ENCODE measurements at places on chromosomes 5 and 9.

DNA sequence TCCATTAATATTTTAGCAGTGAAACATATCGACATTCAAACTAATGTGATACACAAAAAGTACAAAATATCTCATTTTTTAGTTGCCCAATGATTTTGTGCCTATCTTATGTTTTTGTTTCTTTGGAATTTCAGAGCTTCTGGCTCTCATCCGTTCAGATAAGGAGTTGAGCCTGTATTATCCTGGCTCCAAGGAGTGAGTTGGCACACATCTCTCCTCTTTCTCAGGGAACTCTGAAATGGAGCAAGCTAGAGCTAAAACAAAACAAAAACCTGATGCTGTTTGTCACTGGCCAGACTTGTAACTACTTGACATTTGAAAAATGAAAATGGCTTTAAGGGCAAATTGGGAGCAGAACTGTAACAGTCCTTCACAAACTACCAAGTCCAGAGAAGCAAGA lies 131.3 kb upstream of the SLC28A3 start:
- no peak for DNase-seq

- DNase-seq: no peak
Observed at GRCh38 chr5:17412760-17413671, 85.0 kb upstream of the TAF11L2 start.

DNA sequence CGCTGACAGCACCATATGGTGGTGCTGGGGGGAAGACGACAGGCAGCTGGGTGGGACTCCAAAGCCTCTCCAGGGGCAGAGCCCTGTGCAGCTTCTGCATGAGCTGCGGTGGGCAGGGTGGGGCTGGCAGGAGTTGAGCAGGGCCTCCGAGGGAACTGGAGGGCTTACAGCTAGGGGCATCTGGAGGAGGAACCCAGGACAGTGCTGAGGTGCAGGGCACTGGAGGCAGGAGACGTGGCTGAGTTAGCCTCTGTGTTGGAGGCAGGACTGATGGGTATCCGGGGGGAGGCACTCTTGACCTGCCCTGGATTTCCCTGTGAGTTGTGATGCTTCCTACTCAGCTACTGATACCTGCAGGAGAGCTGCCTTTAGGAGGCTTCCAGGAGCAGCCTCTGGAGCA lies 45.0 kb downstream of the TENT4A start:
- no peak for DNase-seq

- no peak for DNase-seq
Observed at GRCh38 chr5:143194206-143194605, 209.3 kb downstream of the NR3C1 start.

DNA sequence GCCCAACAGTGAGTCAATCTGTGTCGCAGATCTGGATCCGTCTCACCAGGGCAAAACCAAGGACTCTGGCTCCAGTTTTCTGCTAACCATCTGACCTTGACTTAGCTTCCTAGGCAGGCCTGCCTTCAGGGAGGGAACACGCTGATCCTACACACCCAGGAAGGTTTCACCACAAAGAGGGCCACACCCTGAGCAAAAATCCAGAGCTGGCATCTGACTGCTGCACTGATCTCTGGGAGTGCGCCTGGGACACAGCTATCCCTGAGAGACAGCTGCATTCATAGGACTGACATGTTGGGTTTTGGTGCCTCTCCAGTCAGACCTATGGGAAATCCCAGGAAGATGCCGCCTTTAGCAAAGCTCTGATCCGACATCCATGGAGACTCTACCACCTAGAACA lies 47.5 kb downstream of the CDK5RAP2 start:
- no peak for DNase-seq

- no peak for DNase-seq
Observed at GRCh38 chr9:112028242-112029221, 131.9 kb downstream of the UGCG start.

GRCh38 chr5:116534964-116535651 lies 39.5 kb downstream of the SEMA6A start:
- DNase-seq: no peak

DNA sequence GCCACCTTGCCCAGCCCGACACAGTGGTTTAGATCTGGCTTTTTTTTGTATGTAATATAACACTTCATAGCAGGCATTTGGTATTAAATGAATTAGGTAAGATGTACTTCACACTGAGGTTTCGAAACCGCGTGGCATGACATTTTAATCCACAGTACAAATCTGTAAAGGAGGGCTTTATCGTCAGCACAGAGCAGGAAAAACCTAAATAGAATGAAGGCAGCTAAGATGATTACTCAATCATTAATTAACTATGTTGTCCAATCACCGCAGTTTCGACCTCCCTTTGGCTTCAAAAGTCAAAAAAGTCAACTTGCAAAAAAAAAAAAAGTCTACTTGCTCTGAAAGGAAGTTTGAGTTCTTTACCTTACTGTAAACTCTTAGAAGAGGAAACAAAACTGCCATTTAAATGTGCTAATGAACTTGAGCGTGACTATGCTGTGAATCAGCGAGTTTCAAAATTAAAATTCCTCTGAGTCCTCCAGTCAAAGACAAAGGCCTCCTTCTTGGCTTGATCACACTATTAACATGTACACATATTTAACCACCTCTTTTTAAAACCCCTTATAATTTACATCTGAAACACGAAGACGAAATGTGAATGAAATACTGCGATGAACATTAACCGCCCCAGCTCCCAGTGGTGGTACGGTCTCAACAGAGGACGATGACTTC lies 698 bp upstream of the SEC24A start:
- peak; percentile 1 for DNase-seq

GRCh38 chr5:149135536-149136201 lies 5.6 kb upstream of the ABLIM3 start:
- no peak for DNase-seq

DNA sequence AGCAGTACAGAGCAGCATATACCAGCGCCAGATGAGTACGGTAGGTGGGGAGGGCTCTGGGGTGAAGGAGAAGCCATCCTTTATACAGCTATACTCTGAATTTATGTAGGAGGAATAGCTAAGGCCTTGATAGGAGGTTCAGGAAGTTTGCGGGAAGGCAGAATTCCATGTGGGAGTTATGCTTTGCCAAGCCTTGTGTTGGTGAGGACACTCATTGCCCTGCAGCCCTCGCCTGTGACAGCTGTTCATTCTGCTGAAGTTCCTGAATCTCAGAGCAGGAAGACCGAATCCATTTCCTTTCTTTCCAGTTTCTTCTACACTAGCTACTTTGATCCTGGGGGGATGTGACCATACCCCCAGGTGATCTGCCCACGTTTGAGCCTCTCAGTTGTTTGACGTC lies 7.7 kb downstream of the MFAP3 start:
- DNase-seq: no peak

- no peak for DNase-seq
Observed at GRCh38 chr5:90134892-90135291, 274.7 kb downstream of the CETN3 start.

DNA sequence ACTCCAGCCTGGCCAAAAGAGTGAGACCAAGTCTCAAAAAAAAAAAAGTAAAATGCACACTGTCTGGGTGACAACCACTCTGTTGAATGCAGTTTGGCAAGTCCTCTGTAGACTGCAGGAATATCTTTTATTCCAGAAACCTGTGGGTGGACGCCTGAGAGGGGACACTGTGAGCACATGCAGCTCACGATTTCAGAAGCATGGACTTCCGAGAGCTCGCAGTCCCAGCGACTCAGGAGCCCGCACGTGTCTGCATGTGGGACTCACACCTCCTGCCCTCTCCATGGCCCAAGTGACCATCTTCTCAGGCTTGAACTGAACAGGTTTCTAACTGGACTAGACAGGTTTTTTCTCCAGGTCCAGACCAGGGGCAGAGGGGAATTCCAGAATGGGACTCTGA lies 388.6 kb upstream of the IRX2 start:
- DNase-seq: no peak

DNA sequence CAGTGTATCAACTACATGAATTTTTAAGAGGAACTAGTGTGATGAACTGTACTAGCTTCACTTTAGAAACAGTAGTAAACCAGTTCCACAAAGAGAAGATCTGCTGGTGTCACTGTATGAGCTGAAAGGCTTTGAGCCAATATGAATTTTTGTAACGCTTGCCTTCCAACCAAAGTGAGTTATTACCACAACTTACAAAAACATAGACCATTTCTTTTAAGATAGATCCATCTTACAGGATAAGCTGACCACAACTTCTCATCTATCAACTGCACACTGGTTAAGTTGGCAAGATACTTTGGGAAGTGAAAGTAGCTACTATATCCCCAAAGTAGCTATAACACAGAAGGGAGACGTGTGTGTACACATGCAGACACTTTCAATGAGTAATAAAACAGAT lies 849.6 kb upstream of the DMAC1 start:
- DNase-seq: no peak

DNA sequence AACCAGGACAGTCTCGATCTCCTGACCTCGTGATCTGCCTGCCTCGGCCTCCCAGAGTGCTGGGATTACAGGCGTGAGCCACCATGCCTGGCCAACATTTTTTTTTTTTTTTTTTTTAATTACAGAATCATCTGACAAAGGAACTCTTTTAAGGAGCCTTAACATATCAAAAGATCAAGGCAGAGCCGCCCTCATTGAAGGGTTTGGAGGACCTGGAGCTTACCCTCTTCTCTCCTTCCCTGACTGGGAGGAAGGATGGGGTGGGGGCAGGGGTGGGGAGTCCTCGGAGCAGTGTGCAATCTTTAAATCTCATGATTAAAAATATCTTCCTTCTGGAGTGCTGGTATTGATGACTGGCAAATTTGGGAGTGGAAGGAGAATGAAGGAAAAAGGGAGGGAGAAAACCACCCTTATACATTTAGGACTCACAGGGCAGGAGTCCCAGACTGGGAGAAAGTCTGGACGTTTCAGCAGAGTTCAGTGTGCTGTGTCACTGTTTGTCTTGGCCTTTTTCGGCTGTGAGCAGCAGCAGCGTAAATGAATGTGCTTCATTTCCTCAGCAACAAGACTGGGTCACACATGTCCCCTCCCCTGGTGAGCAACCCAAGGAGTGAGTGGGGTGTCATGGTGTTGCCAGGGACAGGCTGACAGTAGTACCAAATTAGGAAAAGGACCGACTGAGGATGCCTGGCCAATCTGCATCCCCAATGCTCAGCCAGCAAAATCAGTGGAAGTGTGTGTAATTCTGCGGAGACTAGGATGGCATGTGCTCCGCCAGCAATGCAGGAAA lies 115.3 kb upstream of the BNC2 start:
- DNase-seq: no peak

DNA sequence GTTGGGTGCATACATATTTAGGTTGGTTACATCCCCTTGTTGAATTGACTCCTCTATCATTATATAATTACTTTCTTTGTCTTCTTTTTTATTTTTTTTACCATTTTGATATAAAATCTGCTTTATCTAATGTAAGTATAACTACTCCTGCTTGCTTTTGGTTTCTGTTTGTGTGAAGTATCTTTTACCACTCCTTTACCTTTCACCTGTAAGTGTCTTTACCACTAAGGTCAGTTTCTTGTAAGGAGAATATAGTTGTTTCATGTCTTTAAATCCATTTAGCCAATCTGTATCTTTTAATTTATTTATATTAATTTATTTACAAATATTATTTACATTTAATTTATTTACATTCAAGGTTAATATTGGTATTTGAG lies 33.0 kb downstream of the INSL4 start:
- no peak for DNase-seq

- DNase-seq: no peak
Observed at GRCh38 chr5:158970569-158971014, 129.1 kb downstream of the EBF1 start.

GRCh38 chr9:76895186-76895585 lies 10.7 kb downstream of the PRUNE2 start:
- no peak for DNase-seq

- peak; percentile 36 for DNase-seq
Observed at GRCh38 chr9:90964101-90965020, 162.7 kb downstream of the SYK start.

DNA sequence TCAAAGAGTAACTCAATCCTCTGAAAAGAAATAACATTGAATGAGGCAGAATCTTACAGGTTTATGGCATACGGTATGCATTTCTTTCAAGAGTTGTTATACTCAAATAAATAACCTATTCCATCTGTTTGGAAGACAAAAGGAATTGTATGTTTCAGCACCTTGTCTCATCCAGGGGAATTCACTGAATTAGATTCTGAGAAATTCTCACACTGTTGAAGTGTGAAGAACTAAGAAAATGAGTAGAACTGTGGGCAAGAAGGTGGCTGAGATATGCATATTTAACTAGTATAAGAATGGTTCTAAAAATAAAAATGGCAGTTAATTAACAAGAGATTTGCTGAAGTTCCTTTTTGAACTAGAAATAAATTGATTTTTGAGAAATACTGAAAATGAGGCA lies 279.3 kb upstream of the DAP start:
- no peak for DNase-seq

- peak; percentile 27 for DNase-seq
Observed at GRCh38 chr9:17793713-17794622, 215.1 kb downstream of the SH3GL2 start.

DNA sequence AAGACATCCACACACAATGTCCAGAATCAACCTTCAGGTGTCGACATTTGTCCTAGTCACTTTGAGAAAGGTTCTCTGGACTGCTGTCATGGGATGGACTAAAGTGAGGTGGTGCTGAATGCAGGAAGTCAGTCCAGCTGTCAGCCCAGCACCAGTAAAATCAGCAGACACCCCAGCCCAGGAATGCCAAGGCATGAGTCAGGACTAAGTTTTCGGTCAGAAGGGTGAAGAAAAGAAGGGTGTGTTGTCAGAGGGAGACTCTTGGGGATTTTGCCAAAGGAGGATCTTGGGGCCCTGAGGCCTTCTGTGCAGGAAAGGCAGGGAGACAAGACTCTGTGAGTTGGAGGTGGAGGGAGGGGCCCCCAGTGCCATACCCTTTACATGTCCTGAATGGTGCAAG lies 69.0 kb upstream of the XPA start:
- DNase-seq: no peak

- DNase-seq: no peak
Observed at GRCh38 chr9:100324594-100325200, 28.0 kb downstream of the TEX10 start.

DNA sequence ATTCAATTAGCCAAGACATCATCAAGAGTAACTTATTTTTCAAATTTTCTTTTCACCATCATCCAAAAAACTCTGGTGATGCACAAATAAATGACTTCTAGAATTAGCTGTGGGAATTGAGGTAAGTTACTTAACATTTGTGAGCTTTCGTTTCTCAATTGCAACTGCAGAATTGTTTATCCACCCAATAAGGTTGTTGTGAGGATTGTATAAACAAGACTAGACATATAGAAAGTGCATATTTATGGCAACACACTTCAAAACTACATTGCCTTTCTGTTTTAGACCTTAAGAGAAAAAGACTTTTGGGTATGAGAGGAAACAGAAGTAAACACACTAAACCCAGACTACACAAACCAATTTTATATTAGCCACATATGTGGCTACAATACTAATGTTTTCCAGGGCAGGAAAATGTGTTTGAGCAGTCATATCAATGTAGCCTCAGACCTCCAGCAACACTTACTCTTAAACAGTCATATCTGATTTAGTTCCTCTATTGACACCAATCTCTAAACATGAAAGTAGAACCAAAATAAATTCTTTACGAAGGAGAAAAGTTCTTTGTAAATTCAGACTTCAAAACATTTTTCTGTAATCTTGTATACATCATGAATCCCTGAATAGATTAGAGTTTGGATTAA lies 488.0 kb upstream of the CYLC2 start:
- DNase-seq: no peak
